ENCODE measurements at places on chromosomes 7 and 10. TPM values are rescaled to one million over a fixed set of nuclear protein-coding genes. Genes with fewer than 3 reads are reported as not detected.

Gene PRDX3
- 162 TPM for total RNA-seq

Gene CYP2W1
- total RNA-seq = 7.5 TPM

Gene PRPS1L1
- not detected for total RNA-seq

Gene SHTN1
- 14.9 TPM for total RNA-seq

Gene OR2A12
- total RNA-seq = not detected

Gene ADCYAP1R1
- 4.5 TPM for total RNA-seq

Gene BAZ1B
- 60.0 TPM for total RNA-seq

Gene SNCG
- total RNA-seq = 69.2 TPM

All from urinary bladder (tissue), 4 donors.